ENCODE measurements at places on chromosomes 1 and 21. TPM values are rescaled to one million over a fixed set of nuclear protein-coding genes. Genes with fewer than 3 reads are reported as not detected.

The PEAR1 gene
- 13.5 TPM for polyA plus RNA-seq

The FAM78B gene
- polyA plus RNA-seq, result 0.07 TPM

The KRTCAP2 gene
- polyA plus RNA-seq, result 123 TPM

The KLHL21 gene
- 11.7 TPM for polyA plus RNA-seq

The CADM3 gene
- polyA plus RNA-seq, result not detected

The TNFRSF9 gene
- polyA plus RNA-seq, result 0.02 TPM

DNA sequence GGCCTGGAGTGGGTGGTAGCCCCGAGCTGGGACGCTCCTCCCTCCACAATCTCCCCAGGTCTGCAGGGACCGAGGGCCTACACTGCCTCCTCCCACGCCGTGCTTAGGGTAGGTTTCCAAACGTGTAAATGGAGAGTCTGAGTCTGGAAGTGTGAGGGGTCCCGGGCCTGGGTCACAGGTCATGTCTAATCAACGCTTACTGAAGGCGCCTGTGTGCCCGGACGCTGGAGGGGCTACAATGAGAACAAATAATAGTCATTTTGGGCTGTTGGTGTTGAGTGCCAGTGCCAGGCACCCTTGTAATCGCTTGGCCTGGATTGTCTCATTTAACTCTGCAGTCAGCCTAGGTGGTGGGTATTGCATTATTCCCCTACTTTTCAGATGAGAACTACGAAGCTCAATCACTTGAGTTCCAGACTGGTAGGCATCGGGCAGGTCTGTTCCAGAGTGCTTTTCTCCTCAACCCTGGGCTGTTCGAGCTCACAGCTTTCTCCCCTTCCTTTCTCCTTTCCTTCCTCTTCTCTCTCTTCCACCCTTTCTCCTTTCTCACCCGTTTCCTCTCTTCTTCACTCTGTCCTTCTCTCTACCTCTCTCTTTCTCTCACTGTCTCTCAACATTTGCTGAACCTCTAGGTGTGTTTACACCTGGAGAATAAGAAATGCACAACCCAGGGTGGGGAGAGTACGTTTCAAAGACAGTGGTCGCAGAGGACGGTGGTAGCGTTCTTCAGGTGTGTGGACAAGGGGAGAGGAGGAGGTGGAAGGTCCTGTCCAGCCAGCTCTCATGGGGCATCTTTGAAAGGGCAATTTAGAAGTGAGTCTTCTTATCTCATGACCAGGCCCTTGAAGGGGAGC, 883 bp downstream of the SLC66A1 start:
- no peak for DNase-seq
- peak overlapping the region; percentile 76 for H3K4me3 ChIP-seq
- H3K4me1 ChIP-seq, result peaks cover 24% of the 10 kb centered on the region
- H3K27ac ChIP-seq, result peak overlapping the region; percentile 88
- no peaks in the 10 kb centered on the region for H3K27me3 ChIP-seq

- no peaks in the 10 kb centered on the region for H3K36me3 ChIP-seq
- H3K4me3 ChIP-seq, result no peak overlapping the region
- peaks cover 36% of the 10 kb centered on the region for H3K4me1 ChIP-seq
- H3K27me3 ChIP-seq, result no peaks in the 10 kb centered on the region
Measured at GRCh38 chr1:203555076-203555475, 61.1 kb downstream of the OPTC start.

GRCh38 chr1:198462365-198463019, 78.0 kb downstream of the ATP6V1G3 start:
- H3K36me3 ChIP-seq, result no peaks in the 10 kb centered on the region
- H3K4me3 ChIP-seq, result no peak overlapping the region
- H3K27ac ChIP-seq, result no peak overlapping the region
- H3K4me1 ChIP-seq, result peaks cover 3% of the 10 kb centered on the region
- DNase-seq, result peak; percentile 71

- no peak overlapping the region for H3K27ac ChIP-seq
- DNase-seq, result no peak
- H3K27me3 ChIP-seq, result no peaks in the 10 kb centered on the region
- no peaks in the 10 kb centered on the region for H3K4me1 ChIP-seq
- H3K36me3 ChIP-seq, result no peaks in the 10 kb centered on the region
- no peak overlapping the region for H3K4me3 ChIP-seq
Measured at GRCh38 chr1:221157026-221157761, 278.0 kb downstream of the HLX start.

- H3K27me3 ChIP-seq, result no peaks in the 10 kb centered on the region
- H3K27ac ChIP-seq, result no peak overlapping the region
- no peak overlapping the region for H3K4me3 ChIP-seq
Measured at GRCh38 chr1:203459671-203460201, 15.9 kb upstream of the PRELP start.

GRCh38 chr1:26768755-26769154, 19.0 kb upstream of the PIGV start:
- peak; percentile 58 for DNase-seq
- H3K36me3 ChIP-seq, result peaks cover 13% of the 10 kb centered on the region
- no peaks in the 10 kb centered on the region for H3K27me3 ChIP-seq
- H3K27ac ChIP-seq, result peak overlapping the region; percentile 35
- peaks cover 34% of the 10 kb centered on the region for H3K4me1 ChIP-seq

Data from fibroblast of lung (primary cell).